ENCODE measurements at places on chromosomes 1 and 21.

GRCh38 chr1:187909382-187909781 lies 1080.6 kb downstream of the PLA2G4A start:
- DNase-seq = no peak

GRCh38 chr1:162215902-162216301 lies 146.4 kb downstream of the NOS1AP start:
- no peak for DNase-seq

GRCh38 chr1:160858507-160858906 lies 4.2 kb downstream of the CD244 start:
- no peak for DNase-seq

DNA sequence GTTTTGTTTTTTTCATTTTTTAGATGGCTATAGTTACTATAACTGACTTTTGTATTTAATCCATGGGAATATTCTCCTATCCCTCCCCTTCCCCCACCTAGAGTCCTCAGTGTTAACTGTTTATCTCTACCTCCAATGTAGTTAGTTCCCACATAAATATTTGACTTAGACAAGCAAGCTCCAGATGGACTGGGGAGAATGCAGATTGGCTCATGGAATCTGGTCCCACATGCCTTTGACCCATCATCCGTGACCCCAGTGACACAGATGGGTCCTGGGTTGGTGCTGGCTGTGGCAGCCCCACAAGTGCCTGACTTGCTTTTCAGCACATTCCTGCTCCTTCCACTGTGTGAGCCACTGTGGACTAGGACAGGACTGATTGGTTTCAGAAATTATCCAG lies 41.8 kb downstream of the ATP2B4 start:
- no peak for DNase-seq

Data from T-helper 9 cell (primary cell).